ENCODE measurements at places on chromosomes 2 and 18.

DNA sequence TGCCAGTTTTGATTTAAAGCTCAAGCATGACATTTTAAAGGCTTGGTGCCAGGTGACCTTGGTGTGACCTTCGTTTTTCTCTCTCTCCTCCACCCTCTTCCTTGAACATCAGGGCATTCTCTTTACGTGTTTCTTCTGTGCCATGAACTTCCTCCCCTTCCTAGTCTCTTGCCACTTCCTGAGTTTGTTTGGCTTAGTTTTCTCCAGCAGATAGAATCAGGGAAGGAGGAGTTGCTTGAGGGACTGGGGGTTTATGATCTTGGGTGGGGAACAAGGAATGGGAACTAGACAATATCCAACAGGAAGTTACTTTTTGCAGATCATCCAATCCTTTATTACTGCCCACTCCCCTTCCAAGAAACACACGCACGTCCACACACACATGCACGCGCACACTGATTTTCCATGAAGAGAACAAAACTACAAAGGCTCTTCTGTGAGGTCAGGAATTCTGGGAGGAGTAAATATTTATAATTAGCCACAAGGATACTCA is 210.6 kb upstream of the EPAS1 start:
- DNase-seq, result no peak

GRCh38 chr18:54389143-54389505 is 31.4 kb downstream of the C18orf54 start:
- DNase-seq, result no peak

- DNase-seq, result no peak
Observed at GRCh38 chr18:9918016-9918680, 4.3 kb downstream of the VAPA start.

DNA sequence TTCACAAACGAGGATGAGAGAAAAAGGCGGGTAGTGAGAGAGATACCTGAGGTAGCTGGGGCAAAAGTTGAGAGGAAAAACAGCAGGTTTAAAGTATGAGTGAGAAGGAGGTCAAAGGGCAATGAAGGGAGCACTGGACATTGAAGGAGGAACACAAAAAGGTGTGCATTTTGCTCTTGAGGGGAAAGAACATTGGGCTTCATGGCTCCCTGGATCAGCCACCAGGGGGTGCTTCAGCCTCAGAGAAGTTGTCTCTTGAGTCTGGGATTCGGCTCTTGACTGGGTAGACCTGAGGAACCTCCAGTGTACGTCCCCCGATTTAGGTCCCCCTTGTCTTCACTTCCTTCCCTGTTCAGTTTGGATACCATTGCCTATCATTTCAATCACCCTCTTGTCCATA is 128.5 kb downstream of the RAPGEF4 start:
- peak; percentile 74 for DNase-seq

GRCh38 chr2:65319072-65319673 is 91.5 kb downstream of the ACTR2 start:
- DNase-seq, result no peak

DNA sequence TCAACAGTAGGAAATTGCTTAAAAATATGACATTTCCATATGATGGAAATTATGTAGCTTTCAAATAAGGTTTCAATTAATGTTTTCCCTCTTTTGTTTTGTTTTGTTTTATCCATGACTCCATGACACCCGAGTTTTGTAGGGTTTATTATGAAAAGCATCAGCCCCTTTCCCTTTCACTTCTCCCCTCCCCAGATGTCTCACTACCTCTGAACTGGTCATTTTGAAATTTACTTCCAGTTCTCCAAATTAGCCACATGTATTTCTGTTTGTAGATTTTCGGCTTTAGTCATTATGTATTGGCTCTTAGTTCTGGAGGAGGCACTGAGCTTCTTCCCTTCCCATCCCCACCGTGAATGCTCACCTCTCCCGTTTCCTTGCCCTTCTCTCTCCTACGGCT is 18.6 kb upstream of the VPS4B start:
- no peak for DNase-seq

- peak; percentile 15 for DNase-seq
Observed at GRCh38 chr2:1748176-1748740, 3.9 kb upstream of the PXDN start.

- DNase-seq, result no peak
Observed at GRCh38 chr2:54090521-54091117, 24.8 kb upstream of the ACYP2 start.

DNA sequence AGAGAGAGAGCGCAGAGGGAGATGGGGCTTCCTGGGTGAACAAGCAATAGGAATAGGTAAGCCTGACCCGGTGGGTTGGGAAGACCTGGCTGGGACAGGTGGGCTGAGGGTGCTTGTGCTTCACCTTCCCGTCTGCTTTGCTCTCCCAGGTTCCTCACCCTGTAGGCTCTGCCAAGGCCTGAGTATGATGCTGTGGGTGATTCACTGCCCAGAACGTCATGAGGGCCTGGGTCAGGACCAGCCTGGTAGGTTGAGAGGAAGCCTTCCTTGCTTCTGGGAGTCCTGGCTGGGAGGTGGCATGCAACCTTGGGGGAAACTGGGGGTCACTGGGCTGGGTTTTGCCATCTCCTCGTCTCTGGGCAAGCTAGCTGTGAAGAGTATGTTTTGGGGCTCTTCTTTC is 220.2 kb upstream of the APCDD1 start:
- DNase-seq, result no peak

- no peak for DNase-seq
Observed at GRCh38 chr2:119567292-119567691, 23.0 kb downstream of the CFAP221 start.

- DNase-seq, result no peak
Observed at GRCh38 chr18:22342625-22343024, 75.1 kb downstream of the CTAGE1 start.

DNA sequence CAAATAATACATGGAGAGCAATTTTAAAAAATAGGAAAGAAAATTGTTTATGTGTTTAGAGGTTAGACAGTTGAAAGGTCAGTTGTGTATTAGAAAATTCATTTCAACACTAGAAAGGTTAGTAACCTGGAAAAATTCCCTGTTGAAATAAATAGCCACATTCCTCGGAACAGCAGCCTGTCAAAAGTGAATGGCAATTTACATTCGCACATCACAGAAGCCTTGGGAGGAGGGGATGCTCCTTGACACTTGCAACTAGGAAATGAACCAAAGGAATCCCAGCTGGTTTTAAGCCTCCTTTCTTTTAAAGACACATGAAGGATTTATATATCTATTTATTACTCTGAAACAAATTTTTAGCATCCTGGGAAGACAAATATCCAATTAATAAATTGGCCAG is 653.5 kb upstream of the LRRTM4 start:
- DNase-seq, result no peak

GRCh38 chr2:23220513-23221094 is 164.4 kb upstream of the KLHL29 start:
- no peak for DNase-seq

DNA sequence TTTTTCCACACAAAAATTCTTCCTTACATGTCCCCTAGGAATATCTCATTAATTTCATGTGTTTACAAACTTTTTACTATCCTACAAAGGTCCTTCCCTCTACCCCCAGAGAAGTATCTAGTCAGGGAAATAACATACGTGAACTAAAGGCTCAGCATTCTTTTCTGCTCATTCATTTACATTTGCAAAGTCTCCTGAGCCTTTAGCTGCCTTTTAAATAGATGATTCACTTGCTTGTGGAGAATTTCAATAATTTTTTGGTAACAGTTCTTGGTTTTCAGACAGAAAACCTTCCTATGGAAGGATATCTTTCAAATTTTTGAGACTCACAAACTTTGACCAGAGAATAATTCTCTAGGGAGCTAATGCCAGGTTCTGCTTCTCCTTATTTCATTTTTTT is 81.5 kb upstream of the RMDN2 start:
- DNase-seq, result no peak

GRCh38 chr2:134763164-134763710 is 44.4 kb upstream of the TMEM163 start:
- no peak for DNase-seq

DNA sequence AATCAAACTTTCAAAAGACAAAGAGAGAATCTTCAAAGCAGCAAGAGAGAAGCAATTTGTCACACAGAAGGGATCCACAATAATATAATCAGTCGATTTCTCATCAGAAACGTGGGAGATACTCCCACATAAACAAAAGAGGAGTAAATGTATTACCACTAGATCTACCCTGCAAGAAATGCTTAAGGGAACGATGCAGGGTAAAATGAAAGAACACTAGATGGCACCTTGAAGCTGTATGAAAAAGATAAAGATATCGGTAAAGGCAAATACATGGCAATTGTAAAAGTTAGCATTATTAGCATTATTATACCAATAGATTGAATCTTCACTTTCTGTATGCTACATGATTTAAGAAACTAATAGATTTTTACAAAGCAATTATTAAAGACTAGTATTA is 677.0 kb downstream of the SUCLG1 start:
- DNase-seq, result no peak

DNA sequence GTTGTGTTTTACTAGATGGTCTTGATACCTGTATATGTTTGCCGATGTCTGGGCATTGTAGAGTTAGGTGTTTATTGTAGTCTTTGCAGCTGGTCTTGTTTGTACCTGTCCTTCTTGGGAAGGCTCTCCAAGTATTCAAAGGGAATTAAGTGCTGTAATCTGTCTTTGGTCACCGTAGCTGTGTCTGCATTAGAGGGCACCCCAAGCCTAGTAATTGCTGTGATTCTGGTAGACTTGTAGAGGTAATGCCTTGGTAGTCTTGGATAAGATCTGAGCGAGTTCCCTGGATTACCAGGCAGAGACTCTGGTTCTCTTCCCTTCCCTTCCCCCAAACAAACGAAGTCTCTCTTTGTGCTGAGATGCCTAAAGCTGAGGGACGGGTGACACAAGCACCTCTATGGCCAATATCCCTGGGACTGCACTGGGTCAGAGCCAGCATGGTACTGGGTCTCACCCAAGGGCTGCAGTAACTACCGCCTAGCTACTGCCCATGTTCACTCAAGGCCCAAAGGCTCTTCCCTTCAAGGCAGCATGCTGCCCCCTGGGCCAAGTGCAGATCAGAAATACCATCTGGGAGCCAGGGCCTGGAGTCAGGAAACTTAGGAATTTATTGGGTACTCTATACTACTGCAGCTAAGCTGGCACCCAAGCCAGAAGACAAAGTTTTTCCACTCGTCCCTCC is 27.1 kb downstream of the STPG4 start:
- DNase-seq, result peak; percentile 36

GRCh38 chr2:217568289-217568971 is 434.4 kb downstream of the TNS1 start:
- no peak for DNase-seq

DNA sequence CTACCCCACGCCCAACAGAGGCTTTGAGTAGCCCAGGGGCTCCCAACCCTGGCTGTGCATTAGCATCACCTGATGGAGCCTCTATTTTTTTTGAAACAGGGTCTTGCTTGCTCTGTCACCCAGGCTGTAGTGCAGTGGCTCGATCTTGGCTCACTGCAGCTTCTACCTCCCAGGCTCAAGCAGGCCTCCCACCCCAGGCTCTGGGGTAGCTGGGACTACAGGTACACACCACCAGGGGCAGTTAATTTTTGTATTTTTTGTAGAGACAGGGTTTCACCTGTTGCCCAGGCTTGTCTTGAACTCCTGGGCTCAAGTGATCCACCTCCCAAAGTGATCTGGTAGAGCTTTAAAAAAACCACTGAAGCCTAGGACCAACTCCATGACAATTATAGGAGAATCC is 394.8 kb upstream of the ATP5MC3 start:
- DNase-seq, result no peak

- no peak for DNase-seq
Observed at GRCh38 chr2:109549016-109549590, 64.7 kb downstream of the SEPTIN10 start.

GRCh38 chr2:102782933-102783332 is 21.1 kb downstream of the TMEM182 start:
- no peak for DNase-seq

- no peak for DNase-seq
Observed at GRCh38 chr2:61658841-61659780, 121.0 kb upstream of the XPO1 start.

GRCh38 chr2:15425712-15426111 is 135.4 kb downstream of the NBAS start:
- peak; percentile 41 for DNase-seq

GRCh38 chr18:69895066-69896047 is 52.3 kb downstream of the CD226 start:
- DNase-seq, result no peak

DNA sequence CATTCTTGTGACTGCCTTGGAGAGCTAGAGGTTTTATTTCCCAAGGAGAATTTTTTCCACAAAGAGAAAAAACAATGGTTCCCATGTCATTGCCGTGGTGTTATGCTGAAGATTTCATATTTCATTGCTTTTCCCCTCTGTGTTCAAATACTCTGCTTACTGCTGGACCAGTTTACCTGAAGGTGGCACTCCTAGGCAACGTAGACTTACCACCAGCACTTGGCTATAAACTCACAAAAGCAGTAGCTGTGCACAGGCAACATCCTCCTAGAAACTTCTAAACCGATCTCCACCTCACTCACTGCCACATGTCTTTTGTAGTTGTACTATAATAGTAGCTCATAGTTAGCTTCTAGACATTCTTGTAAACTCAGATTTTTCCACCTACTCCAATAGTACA is 1319.7 kb upstream of the CRIM1 start:
- DNase-seq, result no peak

DNA sequence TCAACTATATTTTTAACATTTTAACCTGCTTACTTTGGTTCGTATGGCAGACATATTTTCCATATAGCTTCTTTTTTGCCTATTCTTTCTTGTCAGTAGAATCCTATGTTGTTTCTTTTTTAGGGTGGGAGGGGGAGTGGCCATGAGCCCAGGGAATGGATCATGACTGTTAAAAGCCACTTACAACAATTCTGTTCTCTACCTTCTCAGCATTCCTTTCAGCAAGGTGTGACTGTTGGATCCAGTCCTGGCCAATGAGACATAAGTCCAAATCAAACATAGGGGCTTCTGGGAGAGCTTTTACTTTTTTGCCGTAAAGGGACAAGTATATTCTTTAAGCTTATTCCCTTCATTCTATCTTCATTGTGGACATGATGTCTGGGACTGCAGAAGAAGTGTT is 25.0 kb upstream of the DNAH6 start:
- no peak for DNase-seq

DNA sequence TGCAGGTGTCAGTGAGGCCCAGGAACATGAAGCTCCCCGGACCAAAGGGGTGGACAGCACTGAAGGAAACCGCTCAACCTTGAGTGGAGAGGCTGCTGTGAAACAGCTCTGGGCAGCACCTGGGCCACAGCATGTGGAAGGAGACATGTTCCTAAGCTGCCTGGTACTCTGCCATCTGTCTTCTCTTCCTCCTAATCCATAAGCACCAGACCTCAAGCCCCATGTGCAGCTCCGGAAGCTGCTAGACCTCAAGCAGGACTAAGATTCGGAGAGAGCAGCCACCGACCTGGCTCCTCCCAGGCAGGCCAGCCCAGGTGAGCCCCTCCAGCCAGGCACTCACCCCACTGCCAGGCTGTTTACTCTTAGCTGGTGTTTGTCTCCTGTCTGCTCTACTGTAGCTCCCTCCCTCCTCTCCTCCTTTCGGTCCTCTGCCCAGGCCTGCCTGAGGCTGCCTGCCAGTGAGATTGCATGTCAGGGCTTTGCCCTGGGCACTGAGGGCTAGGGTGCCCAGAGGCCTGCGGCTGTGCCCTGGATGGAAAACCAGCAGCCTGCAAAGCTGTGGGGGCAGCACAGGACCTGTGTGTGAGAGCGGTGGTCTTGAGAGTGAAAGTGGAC is 53.7 kb downstream of the BCL11A start:
- no peak for DNase-seq

Data from H9 (cell line).